ENCODE measurements at places on chromosomes 7 and 10.
A peak's percentile ranks its signal among the peaks of the same experiment; 100 is the strongest.

- no peak for DNase-seq
Observed at GRCh38 chr7:43577485-43577951, 5.4 kb upstream of the STK17A start.

DNA sequence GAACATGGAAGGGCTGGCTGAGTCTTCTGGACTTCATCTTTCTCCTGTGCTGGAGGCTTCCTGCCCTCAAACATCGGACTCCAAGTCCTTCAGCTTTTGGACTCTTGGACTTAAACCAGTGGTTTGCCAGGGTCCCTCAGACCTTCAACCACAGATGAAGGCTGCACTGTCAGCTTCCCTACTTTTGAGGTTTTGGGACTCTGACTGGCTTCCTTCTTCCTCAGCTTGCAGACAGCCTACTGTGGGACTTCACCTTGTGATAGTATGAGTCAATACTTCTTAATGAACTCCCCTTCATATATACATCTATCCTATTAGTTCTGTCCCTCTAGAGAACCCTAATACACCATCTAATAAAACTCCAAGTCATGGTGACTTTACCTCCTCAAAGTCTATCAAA is 4.0 kb upstream of the CLEC5A start:
- DNase-seq = no peak

GRCh38 chr10:117934477-117934876 is 112.3 kb downstream of the RAB11FIP2 start:
- DNase-seq = no peak

DNA sequence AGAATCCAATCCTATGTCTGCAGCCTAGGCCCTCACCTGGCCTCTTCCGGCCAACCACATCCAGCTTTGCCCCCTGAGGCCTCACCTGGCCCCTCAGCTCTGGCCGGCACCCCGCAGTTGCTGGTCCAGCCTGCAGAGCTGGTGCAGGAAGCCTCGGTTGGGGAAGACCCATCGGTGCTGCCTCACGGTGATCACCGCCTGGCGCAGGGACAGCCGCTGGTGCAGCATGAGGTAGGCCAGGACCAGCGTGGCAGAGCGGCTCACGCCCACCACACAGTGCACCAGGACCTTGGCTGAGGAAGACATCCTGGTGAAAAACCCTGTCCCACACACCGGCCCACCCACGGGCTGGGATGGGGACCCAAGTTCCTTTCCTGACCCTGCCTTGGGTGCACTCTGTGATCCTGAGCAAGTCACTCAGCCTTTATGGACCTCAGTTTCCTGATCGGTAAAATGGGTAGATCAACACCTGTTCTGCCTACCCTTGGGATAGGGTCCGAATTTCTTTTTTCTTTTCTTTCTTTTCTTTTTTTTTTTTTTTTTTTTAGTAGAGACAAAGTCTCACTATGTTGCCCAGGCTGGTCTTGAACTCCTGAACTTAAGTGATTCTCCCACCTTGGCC is 5.8 kb upstream of the SAMD8 start:
- DNase-seq = no peak

DNA sequence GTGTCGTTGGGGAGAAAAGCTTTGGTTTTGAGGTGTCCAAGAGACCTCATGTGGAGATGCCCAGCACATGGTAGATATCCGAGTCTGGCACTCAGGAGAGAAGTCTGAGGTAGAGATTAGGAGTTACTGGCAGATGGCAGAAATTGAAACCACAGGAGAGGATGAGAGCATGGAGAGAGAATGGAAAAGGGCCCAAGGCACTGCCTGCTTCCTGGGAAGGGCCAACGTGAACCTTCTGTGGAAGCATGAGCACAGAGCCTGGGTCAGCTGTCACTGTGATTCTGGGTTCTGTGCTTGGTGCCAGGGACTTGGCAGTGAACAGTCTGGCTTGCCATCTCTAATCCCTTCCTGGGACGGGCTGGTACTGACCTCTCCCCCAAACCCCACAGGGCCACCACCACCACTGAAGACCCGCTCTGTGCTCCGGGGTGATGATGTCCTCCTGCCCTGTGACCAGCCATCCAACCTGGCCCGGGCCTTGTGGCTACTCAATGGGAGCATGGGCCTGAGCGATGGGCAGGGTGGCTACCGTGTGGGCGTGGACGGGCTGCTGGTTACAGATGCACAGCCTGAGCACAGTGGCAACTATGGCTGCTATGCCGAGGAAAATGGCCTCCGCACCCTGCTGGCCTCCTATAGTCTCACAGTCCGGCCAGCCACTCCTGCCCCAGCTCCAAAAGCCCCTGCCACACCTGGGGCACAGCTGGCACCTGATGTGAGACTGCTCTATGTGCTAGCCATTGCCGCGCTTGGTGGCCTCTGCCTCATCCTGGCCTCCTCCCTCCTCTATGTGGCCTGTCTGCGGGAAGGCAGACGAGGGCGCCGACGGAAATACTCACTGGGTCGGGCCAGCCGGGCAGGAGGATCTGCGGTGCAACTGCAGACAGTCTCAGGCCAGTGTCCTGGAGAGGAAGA is 4.1 kb downstream of the MRPL43 start:
- DNase-seq = peak; percentile 40

DNA sequence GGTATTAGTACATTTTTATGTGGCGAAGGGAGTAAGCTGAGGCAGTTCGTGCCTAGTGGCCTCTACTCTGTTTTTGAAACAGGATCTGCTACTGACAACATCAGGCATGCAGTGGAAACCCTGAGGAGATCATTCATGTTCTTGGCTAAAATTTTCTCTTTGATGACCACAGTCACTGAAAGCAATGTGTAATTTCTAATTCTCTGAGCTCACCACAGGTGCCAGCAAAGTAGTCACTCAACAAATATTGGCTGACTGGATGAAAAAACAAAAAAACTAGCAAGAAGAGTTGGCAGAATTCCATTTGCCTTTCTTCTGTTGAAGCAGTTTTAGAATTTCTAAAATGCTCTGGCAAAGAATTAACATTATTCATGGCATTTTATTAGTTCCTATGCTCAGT is 176.5 kb upstream of the KCTD7 start:
- no peak for DNase-seq

- no peak for DNase-seq
Observed at GRCh38 chr10:48404646-48405045, 98.2 kb downstream of the MAPK8 start.

DNA sequence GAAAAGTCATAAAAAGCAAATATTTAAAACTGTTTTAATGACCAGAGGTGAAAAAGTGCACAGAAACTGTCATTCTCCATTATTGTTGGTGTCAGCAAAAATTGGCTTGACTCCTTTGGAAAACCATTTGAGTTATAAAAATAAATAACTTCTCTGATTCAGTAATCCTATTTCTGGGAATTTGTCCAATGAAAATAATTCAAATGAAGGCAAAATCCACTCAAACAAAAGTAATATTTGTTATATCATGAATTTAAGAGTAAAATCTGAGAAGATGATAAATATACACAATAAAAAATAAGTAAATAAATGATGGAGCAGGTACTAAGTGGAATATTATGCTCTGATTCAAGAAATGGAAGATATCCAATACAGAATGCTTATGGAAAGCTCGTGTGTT is 326.6 kb upstream of the KLF6 start:
- DNase-seq = no peak

DNA sequence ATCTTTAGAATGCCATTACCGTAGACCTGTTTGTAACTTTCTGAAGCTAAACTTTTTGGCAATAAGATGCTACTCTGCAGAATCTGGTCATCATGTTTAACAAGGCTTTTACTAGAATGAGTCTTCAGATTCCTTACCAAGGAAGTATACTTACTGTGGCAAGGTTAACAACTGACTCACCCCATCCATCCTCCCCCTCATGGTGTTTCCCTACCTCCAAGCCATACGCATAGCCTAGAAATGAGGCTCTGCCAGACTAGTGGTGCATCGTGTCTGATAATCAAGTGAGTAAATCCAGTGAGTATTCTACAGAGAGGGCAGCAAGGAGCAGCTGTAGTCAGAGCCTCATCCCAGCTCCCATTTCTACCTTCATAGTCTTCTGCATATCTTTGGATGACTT is 223.6 kb downstream of the IPMK start:
- DNase-seq = no peak

DNA sequence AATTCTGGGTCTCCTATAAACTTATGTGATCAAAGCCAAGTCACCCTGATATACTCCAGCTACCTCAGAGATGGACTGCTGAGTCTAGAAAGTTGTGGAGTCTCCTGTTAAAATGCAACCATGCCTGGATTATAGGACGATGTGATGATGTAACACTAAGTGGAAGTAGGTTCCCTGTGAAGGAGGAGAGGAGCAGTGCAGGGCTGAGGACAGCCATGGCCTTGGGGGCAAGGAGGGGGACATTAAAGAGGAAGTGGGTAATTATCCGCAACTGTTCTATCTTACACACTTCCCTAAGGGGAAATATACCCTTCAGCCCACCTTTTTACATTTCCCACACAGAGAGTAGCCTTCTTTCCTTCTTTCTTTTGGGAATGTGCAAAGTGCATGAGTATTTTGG is 63.8 kb downstream of the MTPN start:
- DNase-seq = no peak

GRCh38 chr10:105075031-105075430 is 433.9 kb downstream of the SORCS3 start:
- DNase-seq = no peak

DNA sequence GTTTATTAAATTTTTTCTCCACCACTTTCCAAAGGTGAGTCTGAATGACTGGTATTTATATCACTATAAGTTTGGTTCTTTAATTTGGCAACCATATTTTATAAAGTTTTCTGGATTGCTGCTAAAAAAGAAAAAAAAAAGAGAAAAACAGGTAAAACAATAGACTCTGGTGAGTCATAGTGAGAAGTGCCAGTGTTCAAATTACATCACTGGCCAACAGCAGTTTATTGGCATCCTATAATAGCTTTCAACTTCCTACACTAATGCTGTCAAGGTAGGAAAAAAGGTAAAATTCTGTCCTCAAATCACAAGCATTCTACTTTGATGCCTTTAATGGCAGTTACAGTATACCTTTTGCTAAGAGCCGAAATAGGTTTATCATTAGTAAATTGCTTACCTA is 808.8 kb downstream of the GRM8 start:
- no peak for DNase-seq

GRCh38 chr10:124022066-124022465 is 71.3 kb downstream of the CHST15 start:
- DNase-seq = no peak

DNA sequence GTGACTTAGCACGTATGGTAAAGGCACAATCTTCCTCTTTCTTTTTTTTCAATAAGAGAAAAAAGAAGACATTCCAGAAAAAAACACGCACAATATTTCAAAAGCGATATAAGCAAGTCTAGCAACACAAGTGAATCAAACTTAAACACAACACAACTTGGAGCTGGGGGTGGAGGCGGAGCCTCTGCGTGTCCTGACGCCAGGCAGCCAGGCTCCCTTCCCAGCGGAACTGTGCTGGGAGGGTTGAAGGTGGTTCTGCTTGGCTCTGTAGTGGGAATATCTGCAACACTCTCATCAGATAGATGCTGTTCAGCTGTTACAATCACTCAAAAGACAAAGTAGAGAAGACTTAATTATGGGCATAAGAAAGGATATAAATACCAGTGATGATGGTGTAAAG is 211.4 kb downstream of the WDR37 start:
- no peak for DNase-seq

- DNase-seq = no peak
Observed at GRCh38 chr7:44093102-44093641, 10.8 kb upstream of the POLM start.

GRCh38 chr10:74293686-74294371 is 142.8 kb downstream of the ADK start:
- no peak for DNase-seq

DNA sequence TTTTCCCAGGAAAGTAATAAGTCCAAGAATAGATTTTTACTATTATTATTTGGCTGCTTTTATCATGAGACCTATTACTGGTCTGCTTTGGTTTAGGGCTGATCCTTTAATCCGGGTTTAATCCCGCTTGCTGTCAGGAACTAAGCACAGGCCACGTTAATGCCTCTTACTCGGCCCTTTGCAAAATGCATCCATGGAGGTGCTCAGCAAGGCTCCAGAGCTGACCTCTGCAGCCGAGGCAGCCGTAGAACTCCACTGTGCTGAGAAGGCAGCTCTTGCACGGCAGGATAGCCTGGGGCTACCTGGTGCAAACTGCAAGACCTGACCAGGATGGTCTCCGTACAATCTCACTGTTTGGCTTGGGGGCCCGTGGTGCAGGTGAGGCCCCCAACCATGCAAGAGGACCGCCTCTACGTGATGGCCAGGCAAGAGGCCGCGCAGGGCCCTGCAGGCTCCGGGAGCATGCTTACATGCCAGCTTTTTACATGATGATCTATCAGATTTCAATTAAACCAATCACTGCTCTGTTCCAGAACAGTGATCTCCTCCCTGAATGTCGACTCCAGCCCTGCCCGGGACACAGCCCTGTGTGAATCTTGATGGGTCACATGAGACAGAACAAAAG is 10.4 kb upstream of the CALML3 start:
- DNase-seq = no peak

- peak; percentile 57 for DNase-seq
Observed at GRCh38 chr10:110423650-110424049, 74.1 kb upstream of the DUSP5 start.

DNA sequence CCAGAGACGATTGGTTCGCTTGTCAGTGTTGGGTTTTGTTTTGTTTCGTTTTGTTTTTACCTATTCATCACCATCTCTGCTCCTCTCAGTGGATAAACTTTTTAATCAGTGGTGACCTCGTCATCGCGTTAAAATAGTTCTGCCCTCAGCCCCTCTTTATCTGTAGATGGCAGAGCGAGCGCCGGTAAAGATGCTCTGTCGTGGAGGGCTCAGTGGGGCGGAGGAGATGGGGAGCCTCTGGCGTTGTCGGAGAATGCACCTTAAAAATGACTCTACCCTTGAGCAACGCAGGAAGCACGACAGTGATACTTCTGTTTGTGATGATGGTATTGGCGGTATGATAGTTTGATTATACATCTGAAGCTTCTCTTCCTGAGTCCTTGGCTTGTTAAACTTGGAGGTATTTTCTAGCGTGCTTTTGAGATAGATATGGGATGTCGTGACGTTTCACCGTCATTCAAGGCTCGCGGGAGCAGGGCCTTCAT is 554 bp downstream of the CSGALNACT2 start:
- no peak for DNase-seq

- no peak for DNase-seq
Observed at GRCh38 chr7:139681812-139682135, 96.0 kb downstream of the HIPK2 start.

DNA sequence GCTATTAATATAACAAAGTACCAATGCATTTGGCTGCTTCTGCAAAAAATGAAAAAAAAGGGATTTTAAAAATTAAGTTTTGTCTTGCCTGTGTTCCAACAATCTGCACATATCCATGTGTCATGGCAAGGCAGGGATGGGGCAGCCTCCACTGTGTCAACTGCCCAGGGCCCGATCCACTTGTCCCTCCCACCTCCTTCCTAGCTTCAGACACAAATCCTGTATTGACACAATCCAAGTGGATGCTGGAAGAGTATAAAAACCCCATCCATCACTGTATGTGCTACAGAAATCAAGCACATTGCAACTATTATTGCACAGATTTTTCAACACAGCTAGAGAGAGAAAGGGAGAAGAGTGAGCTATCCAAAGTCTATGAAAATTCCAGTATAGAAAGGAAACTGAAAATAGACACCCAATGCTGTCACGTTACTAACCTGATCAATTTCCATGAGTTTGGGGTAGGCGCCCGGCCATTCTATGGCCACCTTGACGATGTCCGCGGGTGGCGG is 106.4 kb downstream of the ELMO1 start:
- no peak for DNase-seq

- no peak for DNase-seq
Observed at GRCh38 chr10:25502453-25502852, 327.7 kb downstream of the GPR158 start.

GRCh38 chr10:71998119-71998839 is 34.1 kb downstream of the CHST3 start:
- DNase-seq = no peak

All from lower lobe of right lung (tissue), 2 donors.